ENCODE measurements at places on chromosomes 1 and 21.

DNA sequence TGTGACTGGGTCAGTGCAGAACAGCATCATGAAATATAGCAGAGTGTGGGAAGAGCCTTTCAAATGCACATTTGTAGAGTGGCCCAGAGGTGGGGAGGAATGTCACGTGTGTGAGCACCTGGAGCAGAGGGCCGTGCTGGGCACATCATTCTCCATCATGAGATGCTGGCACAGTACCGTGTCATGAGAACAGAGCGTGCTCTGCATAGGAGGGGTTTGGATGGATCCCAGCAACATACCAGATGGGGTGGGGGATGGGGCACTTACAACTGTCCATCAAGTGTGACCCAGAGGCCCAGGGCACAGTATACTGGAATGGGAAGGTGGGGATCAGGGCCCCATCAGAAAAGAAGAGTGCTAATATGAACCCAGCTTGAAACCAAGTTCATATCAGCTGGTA is 182.0 kb downstream of the LMX1A start:
- no peak for DNase-seq

GRCh38 chr1:228286505-228287417 is 78.9 kb downstream of the OBSCN start:
- no peak for DNase-seq

GRCh38 chr1:225848030-225848955 is 33.9 kb downstream of the TMEM63A start:
- no peak for DNase-seq

DNA sequence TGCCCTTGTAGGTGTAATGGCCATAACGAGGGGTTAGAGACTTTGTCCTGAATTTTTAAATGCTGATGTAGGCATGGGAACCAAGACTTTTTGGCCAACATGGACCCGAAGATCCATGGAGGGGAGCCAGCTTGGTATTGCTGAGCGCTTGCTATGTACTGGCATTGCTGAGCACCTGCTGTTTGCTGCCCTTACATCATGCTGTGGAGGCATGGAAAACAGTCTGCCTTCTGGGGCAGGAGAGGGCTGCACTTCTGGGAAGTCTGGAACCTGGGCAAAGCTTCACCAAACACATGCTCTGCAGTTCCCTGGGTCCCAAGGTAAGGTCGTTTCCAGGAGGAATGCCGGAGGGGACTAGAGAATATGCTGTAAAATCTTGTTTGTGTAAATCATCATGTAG is 86.3 kb upstream of the CNIH3 start:
- no peak for DNase-seq

- no peak for DNase-seq
Measured at GRCh38 chr1:66739401-66740157, 12.7 kb upstream of the DYNLT5 start.

DNA sequence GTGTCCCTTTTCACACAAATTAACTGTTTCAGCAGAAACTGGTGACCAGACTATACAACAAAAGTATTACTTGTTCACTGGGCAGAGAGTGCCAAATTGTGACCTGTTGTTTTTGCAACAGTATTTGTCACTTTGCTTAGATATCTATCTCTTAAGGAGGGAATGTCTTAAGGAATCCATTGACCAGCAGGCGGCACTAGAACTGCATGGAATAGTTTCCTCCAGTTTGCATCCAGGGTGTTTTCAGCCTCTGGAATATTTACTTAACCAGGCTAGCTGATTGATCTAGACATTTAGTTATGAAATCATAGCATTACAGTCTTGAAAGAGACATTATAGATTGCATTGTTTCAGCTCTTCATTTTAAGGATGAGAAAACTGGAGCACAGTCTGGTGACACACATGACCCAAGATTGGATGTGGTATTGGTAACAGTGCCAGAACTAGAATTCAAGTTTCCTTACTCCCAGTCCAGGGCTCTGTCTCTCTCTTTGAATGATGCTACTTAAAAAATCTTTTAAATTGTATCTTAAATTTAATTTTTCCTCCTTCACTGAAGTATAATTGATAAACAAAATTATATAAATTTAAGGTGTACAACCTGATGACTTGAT is 16.9 kb downstream of the RPTN start:
- no peak for DNase-seq

GRCh38 chr1:119664067-119664466 is 16.0 kb upstream of the ZNF697 start:
- DNase-seq, result no peak

DNA sequence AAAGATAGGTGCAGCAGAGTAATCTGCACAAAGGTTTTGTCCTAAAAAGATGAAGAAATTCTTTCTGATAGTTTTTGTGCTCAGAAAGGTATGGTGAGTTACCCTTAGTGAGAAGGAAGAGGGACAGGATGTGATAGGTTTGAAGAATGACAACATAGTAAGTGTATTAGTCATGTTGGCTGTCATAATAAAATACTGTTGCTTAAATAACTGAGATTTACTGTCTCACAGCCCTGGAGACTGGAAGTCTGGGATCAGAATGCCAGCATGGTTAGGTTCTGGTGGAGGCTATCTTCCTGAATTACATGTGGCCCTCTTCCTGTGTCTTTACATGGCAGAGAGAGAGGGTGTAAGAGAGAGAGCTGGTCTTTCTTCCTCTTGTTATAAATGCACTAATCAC is 965.2 kb downstream of the TTLL7 start:
- no peak for DNase-seq

- no peak for DNase-seq
Measured at GRCh38 chr21:21730512-21730911, 732.3 kb downstream of the NCAM2 start.

DNA sequence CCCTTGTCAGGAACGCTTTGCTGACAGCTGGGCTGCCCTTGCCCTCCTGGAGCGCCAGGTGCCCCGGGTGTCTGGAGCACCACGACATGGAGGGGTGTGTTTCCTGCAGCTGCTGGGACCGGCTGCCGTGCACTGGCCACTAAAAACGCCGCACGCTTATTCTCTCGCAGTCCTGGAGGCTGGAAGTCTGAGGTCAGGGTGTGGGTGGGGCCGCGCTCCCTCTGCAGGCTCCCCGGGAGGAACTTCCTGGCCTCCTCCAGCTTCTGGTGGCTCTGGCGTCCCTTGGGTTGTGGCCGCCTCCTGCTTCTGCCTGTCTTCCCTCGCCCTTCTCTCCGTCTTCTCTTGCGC is 28.0 kb upstream of the PLCH2 start:
- no peak for DNase-seq
